ENCODE measurements at places on chromosomes 3 and 15. TPM values are rescaled to one million over a fixed set of nuclear protein-coding genes. Genes with fewer than 3 reads are reported as not detected.

Gene SERINC4
- total RNA-seq: not detected

Gene HACL1
- total RNA-seq: 25.0 TPM

Gene REC114
- not detected for total RNA-seq

Gene GCNT3
- 158 TPM for total RNA-seq
